Glomerular endothelial cell (primary cell): ENCODE measurements at places on chromosomes 16 and 17.

GRCh38 chr16:83706394-83706793 lies 101.4 kb upstream of the HSBP1 start:
- no peak for DNase-seq

DNA sequence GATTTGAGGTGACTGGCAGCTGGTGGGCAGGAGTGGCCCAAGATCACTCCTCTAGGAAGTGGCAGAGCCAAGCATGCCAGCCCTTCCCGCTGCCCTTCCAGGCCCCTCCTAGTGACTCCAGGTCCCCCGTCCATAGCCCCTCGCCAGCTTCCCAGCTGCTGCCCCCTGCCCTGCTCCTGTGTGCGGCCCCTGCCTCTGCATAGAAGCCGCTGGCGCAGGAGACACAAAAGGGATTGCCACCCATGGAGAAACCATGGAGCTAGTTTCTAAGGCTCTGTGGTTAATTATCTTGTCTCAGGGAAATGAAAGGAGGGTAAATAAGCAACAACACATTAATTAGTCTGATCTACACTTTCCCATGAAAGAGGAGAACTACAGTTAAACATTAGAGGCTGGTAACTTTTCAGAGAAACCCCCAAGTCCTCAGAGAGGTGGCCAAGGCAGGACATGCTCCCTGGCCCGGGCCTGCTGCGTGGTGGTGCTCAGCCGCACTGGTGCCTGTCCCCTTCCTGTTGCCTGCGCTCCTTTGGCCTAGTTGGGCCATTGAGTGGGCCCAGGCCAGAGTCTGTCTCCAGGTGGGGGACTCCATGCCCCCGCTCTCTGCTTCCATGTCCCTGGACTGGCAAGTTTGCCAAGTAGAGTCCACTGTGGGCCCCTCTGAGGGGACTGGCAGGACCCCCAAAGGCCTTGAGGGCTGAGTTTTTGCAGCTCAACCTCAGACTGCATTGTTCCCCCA lies 65.2 kb downstream of the PRMT7 start:
- DNase-seq, result no peak

DNA sequence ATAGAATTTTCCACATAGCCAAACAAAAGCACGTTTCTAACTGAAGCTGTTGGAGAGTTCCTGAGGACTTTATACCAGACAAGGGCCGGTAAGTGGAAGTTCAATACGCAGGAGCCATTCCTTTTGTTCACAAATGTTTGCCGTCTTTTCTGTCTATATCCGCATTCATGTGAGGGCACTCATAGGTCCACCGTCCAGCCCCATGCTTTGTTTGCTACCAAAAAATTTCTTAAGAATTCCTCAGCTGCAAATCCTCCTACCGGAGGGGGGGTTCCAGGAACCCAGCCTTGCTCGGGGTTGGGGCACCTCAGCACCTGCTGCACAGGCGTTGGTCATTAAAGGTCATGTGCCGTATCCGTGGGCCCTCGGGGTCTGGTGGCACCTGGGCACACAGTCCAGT lies 276.8 kb downstream of the SEC14L1 start:
- no peak for DNase-seq

DNA sequence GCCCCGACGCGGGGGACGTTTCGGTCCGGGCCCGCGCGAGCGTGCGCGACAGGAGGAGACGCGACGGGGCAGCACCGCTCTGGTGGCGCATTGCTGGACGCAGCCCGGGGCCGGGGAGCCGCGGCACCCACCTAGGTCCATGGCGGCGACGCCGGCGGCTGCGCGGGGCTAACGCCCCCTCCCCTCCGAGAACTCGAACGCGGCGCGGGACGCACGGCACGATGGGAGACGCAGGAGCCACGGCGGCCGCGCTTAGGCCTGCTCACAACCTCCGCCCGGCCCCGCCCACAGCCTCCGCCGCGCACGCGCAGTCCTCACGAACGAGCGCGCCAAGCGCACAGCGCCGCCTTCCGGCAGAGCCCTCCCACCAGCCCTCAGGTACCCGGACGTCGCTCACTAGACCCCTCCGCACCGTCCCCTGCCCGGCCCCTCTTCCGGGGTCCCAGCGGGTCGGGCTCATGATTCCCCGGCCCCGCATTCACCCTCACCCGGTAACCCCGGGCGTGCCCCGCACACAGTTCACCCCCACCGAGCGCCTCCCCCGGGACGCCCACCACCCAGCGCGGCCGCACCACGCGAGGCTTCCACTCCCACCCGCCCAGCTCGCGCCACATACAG lies at the start of gene GEMIN4:
TSS of gene GEMIN4 (minus strand) at position 263 of the 618 bp plus-strand sequence. CDS start at position 141, 122 bp downstream.
- DNase-seq, result peak; percentile 41

GRCh38 chr17:8021565-8022359 lies 17.1 kb upstream of the ALOX15B start:
- DNase-seq, result no peak

DNA sequence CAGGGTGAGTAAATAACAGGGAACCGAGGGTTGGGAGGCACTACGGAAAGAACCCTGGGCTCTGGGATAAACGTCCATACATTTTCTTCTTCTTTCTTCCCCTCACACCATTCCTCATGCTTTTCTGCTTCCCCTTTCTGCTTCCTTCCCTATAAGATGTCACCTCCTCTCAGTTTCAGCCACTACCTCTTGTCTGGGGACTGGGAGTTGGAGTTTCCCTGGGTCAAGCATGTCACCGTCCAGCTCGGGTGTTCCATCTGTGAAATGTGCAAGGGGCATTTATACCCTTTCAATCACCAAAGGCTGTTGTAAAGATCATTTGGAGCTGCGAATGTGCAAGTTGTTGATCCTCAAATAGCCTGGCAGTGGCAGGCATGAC lies 17.5 kb upstream of the CCL22 start:
- DNase-seq, result no peak

- no peak for DNase-seq
These were observed 53.0 kb downstream of the IRX3 start for GRCh38 chr16:54233615-54234014.

GRCh38 chr17:82876149-82876548 lies 36.3 kb upstream of the ZNF750 start:
- DNase-seq, result no peak

DNA sequence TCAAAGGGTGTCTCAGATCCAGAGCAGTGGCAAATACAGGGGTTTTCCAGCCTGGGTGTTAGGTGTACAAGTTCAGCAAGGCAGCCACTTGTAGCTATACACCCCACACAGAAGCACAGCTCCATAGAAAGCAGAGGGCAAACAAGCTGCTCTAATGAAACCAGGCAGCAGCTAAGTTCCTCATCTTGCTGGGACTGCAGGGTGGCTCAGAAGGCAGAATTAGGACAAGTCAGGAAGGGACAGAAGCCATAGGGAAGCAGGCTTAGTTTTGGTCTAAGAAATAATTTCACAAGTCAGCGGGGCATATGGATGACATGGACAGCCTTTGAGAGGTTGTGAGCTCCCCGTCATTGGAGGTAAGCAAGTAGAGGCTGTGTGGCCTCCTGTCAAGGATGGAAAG lies 23.7 kb downstream of the CNGB1 start:
- DNase-seq, result no peak

DNA sequence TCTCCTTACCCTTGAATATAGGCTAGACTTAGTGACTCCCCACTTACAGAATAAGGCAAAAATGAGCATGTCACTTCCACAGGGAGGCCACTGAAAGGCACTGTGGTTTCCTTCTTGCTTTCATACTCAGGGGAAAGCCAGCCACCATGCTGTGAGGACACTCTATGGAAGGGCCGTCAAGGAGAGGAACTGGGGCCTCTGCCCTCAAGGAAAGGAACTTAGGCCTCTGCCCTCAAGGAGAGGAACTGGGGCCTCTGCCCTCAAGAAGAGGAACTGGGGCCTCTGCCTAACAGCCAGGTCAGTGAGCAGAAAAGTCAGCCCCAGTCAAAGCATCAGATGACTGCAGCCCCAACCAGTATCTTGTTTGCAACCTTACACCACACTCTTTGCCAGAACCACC lies 30.1 kb downstream of the VPS35 start:
- no peak for DNase-seq

DNA sequence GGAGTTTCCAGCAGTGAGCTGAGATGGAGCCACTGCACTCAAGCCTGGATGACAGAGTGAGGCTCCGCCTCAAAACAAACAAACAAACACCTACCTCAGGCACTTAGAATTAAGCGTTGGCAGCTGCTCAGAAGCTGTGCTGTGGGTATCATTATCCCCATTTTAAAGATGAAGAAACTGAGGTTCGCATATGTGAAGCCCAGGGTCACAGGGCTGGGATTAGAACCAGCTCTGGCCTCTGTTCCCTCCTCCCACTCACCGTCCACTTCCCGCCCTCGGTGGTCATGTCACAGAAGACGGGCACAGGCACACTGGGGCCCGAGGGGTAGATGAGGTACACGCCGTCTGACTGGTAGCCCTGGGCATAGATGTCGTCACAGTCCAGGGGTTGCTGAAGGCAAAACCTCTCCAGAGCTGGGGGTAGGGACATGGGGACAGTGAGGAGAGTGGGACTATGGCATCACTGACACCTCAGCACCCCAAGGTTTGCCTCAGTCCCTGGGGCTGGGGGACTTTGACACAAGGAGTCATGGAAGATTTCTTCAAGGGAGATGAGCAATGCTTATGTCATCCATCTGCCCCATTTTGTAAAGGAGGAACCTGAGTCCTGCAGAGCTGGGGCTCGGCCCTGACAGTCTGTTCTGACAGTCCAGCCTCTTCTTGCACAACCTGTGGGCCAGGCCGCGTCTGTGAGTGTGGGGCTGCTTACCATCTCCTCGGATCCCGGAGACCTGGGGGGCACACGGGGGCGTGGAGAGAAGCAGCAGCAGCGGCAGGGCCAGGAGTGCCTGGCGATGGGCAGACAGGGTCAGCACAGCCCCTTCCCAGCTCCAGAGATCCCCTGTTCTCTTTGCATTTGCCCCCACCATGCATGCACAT lies 700 bp downstream of the MFAP4 start:
- no peak for DNase-seq

GRCh38 chr16:51450376-51450775 lies 299.3 kb upstream of the SALL1 start:
- no peak for DNase-seq

- DNase-seq, result no peak
These were observed 36.4 kb downstream of the GPT2 start for GRCh38 chr16:46920402-46921068.

DNA sequence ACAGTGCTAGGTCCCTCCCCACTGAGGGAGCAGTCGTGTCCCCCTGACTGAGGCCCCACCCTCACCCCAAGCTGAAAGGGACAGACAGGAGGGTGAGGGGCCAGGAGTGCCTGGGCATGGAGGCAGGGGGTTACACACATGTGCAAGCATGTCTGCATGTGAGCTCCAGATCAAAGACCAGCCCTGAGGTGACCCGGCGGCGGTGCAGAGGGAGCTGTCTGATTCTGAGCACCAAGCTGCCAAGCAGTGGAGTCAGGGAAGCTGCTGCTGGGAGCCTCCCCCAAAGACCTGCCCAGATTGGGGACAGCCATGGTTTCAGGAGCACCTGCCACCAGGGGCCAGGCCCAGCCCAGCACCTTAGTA lies 5.5 kb downstream of the DLX3 start:
- no peak for DNase-seq

DNA sequence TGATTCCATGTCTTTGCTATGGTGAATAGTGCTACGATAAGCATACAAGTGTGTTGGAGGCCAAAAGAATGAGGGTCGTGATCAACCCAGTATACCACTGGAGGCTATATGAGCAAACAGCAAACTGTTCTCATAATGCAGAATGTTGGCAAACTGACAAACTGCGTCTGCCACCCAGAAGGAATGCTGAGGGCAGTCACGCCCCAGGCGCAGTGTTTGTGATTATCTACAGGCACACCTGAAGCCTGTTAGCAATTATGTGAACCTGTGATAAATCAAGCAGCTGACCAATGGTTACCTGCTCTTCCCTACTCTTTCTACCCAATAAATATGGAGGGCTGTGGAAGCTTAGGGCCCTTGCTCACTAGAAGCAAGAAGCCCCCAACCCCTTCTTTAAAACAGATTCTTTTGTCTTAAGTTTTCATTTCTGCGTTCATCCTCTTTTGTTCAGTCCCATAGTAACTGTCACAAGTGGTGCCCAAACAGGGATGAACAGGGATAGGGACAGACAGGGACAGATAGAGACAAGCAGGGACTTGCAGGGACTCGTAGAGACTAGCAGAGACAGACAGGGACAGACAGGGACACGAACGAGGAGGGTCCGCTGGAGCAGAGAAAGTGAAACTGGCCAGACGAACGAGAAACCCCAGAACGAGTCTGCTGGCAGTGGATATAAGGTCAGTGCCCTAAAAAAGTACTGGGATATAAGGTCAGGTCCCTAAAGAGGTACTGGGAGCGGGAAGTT lies 25.1 kb downstream of the CD300LG start:
- no peak for DNase-seq

GRCh38 chr17:2602597-2603017 lies 9.2 kb downstream of the PAFAH1B1 start:
- DNase-seq, result no peak

DNA sequence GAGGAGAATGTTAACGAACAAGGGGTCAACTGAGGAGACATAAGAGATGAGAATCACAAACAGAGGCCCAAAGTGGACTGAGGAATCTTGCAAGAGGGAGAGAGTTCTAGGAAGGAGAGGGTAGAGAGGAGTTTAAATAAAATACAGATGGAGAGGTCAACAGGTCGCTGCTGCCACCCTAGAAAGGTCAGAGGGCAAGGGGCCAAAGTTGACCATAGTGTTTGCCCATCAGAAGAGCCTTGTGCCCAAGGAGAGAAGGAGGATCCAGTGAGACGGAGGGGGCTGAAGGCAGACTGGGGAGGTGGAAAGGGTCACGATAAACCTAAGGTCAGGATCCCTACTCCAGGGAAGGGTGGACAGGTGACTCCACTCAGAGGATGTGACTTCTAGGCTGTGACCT lies 6.9 kb upstream of the ITGA3 start:
- DNase-seq, result no peak

DNA sequence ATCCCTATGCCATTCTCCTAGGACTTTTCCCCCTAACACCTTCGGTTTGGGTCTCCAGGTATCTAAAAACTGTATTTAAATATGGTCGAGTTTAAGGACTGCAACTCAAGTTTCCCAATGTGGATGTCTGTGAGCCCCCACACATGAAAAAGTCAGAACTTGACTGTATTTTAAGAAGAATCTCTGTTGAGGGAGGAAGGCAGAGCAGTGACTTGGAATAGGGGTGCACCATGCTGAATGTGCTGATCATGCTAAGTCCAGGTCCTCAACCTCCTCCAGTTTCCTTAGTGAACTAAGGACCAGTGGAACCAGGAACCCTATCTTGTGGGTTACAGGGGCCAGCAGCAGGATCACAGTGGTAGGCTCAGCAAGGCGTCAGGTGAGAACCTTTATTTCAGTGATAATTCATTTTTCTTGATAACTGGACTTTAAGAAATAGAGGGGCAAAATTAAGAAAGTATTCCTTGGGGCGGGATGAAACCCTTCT lies 19.5 kb downstream of the GRB7 start:
- no peak for DNase-seq

DNA sequence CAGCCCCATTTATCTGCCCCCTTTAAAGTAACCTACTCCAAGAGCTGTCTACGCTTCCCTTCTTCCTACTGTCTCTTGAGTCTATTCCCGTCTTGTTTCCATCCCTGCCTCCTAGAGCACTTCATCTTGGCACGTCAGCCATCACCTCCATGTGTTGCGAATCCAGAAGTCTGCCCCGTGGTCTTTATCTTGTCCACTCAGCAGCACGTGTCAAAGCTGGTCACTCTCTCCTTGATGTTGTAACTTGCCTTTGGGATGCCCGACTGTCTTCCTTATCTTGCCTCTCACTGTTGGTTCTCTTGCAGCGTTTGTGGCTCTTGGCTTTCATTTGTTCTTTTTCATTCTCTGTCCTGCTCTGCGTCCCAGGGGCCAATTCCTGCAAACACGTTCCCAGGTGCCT lies 99.4 kb downstream of the PLCG2 start:
- no peak for DNase-seq
